Camera-type eye (tissue), 1 donor: ENCODE measurements at places on chromosomes 11 and 22. TPM values are rescaled to one million over a fixed set of nuclear protein-coding genes. Genes with fewer than 3 reads are reported as not detected.

Gene PLAAT3
- total RNA-seq, result 31.5 TPM

Gene RANGAP1
- total RNA-seq, result 35.0 TPM

Gene OR4C11
- not detected for total RNA-seq

Gene SESN3
- total RNA-seq, result 204 TPM

Gene GAL3ST3
- 8.4 TPM for total RNA-seq

Gene OR52A1
- not detected for total RNA-seq

Gene NXPE2
- 0.33 TPM for total RNA-seq
